ENCODE measurements at places on chromosomes 12 and 14.

DNA sequence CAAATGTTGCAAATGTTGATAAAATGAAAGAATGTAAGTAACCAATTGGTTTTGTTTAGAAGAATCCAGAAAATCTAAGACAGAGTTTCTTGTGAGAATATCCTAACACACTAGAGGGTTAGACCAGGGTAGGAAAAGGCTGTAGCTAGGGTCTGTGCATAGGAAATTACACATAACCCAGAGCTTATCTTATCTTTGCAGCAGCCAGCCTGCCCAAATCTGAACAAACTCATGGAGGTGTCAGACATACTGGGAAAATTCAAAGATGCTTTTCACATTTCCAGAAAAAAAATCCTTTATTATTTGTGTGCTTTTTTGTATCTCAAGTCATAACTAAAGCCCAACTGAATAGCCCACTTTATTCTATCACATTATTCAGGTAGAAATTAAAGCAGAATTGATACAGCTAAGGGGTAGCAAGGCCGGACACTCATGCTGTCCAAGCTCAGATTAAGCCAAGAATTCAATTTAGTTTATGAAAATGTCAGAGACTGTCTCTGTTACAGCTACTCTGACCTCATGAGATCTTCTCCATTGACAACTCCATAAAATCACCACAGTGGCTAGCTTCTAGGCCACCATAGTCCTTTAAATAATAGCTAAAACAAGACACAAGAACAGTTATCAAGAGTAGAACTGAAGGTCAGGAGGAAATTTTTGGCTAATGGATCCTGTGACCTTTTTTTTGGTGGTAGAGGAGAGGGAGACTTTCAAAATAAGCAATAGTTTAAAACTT lies 169.6 kb upstream of the RASSF8 start:
- no peak for DNase-seq

DNA sequence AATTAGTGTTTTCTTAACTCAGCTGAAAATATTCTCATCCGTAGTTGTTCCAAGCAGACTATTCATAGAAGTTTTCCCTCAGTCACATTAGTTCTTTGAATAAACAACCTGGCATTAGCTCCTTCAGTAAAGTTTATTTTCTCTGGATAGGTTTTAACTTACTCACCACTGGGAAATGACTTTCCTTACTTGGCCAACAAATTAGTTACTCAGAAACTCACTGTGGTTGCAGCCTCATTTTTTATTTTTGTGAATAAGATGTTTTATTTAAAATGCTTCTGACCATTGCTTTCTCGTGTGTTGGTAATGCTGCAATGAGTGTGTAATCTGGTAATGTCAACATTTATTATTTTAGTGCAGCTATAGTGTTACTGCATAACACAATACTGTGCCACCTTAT lies 74.9 kb downstream of the NOVA1 start:
- DNase-seq = no peak

GRCh38 chr12:45914090-45914489 lies 76.3 kb downstream of the SCAF11 start:
- DNase-seq = no peak

GRCh38 chr14:89701211-89702043 lies 253.1 kb downstream of the EFCAB11 start:
- peak; percentile 90 for DNase-seq

DNA sequence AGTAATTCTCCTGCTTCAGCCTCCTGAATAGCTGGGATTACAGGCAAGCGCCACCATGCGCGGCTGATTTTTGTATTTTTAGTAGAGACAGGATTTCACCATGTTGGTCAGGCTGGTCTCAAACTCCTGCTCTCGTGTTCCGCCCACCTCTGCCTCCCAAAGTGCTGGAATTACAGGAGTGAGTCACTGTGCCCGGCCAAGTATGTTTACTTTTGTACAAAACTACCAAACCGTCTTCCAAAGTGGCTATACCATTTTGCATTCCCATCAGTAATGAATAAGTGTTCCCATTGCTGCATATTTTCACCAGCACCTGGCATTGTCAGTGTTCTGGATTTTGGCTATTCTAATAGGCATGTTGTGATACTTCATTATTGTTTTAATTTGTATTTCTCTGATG lies 8.4 kb upstream of the KRT6A start:
- no peak for DNase-seq

All from H9 (cell line).